Stimulated activated CD4-positive, alpha-beta T cell treated with anti-CD3 and anti-CD28 coated beads, TNF-alpha, amount 100 ng/mL, for 1 hour (primary cell): ENCODE measurements at places on chromosomes 5 and 9.

DNA sequence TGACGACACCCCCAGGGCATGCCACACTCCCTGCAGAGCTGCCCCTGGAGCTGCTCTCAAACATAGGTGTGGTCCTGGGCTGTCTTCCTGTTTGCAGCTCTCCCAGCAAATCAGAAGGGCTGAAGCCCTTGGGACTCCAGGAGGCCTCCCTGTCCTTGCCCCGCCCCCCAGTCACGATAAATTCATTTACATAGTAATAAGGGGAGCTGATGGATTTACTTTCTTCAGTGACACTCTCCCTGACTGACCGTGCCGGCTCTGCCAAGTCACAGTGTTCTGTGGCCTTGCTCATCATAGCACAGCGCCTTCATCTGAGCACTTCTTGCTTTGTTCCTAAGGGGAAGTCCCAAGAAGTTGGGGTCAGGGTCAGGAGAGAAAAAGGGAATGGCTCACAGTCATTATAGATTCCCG, 121.4 kb downstream of the ENC1 start:
- DNase-seq, result no peak

DNA sequence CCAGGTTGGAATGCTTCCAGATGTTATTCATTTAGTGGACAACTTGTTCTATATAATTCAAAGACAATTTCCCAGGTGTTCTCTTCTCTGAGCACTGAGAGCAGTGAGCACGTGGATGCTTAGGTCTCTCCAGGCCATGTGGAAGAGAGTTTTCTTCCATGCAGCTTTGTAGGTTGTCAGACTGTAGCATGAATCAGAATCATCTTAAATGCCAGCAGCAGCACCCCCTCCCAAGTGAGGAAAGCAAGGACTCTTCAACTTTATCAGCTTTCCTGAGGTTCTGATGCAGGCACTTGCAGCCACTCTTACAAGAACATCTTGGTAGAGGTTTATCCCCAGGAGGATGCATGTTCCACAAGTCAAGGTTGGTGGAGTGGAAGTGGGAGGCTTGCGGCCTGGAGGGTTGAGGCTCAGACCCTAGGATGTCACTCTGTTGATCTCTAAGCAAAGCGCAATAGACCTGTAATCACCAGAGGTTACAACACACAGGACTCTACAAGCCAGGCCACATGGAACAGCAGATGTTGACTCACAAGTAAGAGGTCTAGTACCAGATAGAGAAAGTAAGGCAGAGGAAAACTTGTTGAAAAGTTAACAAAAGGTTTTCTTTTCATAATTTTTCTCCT, 47.7 kb downstream of the UGCG start:
- no peak for DNase-seq

DNA sequence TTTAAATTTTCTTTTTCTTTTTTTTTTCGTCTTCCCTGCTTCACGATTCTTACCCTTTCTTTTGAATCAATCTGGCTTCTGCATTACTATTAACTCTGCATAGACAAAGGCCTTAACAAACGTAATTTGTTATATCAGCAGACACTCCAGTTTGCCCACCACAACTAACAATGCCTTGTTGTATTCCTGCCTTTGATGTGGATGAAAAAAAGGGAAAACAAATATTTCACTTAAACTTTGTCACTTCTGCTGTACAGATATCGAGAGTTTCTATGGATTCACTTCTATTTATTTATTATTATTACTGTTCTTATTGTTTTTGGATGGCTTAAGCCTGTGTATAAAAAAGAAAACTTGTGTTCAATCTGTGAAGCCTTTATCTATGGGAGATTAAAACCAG, 352.2 kb downstream of the NTRK2 start:
- DNase-seq, result no peak

- DNase-seq, result no peak
Measured at GRCh38 chr5:153480401-153480800, 10.1 kb upstream of the GRIA1 start.

DNA sequence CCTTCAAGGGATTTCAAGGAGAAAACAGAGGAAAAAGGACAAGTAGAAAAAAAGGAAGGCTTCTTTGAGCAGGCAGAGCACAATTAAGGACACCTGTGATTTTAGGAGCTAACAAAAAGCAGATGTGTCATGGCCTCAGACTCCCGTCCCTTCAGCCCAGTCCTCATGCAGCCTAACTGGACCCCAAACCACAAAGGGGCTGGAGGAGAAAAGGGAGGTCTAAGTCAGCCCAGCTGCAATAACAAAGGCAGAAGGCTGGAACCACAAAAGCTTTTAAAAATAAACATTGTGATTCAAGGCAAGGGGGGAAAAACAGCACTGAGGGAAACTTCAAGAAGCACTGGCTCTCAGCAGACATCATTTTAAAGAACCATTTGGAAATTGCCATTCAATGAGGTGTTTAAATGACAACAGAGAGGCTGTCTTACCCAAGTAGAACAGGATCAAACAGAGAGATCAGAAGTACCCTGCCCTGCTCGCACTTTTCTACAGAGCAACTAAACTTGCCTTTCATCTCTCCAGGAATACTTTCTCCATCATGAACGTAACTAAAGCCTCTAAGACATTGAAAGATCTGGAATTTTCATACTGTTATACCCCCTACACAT, 89.3 kb downstream of the SEMA5A start:
- DNase-seq, result no peak

- DNase-seq, result no peak
Measured at GRCh38 chr9:68895741-68896478, 118.0 kb downstream of the PRKACG start.

DNA sequence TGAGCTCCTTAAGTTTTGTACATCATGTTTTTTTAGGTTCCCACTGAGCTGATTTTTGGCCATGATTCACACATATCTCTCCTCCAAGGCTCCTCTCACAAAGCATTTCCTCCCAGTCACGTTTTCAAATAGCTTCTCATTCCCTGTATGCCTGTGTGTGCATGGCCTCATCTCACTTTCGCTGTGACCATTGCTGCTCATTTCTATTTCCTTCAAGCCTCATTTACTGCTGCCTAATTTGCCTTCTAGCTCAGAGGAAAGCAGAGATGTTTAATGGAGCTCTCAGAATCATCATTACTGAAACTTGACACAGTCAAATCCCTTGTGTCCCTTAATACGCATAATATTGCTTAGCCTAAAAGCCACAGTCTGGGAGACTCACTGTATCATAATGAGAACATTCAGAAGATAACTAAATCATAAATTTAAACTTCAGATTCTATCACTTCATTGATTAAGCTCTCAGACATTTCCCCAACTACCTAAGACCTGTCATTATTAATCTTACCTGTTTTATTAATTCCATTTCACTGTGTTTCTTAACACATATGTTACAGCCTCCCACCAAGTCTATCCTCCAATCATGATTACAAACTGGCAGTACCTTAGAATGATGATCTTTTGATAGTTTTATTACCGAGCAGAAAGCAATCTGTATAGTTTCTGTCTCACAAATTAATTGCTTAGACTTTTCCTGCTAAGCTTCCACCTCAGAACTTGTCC, 278.3 kb upstream of the PTGER4 start:
- no peak for DNase-seq

GRCh38 chr5:141641634-141642267, 5.0 kb downstream of the RELL2 start:
- DNase-seq, result no peak

DNA sequence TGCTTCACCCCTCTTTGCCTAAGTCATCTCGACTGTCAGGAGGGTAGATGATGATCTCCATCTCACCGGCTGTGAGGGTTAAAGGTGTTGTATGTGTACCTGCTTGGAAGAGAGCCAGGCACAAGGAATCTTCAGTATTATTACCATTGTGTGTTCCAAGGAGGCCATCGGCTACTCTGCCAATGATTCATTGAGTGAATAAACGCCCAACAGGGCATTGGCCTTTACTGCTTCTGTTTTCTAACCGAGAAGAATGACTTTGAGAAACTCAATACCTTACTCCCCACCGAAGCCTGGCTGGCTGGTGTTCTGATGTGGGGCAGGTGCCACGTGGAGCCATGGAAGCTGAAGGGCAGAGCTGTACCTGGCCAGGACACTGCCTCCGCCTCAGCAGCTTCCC, 228.8 kb downstream of the SNX18 start:
- no peak for DNase-seq

DNA sequence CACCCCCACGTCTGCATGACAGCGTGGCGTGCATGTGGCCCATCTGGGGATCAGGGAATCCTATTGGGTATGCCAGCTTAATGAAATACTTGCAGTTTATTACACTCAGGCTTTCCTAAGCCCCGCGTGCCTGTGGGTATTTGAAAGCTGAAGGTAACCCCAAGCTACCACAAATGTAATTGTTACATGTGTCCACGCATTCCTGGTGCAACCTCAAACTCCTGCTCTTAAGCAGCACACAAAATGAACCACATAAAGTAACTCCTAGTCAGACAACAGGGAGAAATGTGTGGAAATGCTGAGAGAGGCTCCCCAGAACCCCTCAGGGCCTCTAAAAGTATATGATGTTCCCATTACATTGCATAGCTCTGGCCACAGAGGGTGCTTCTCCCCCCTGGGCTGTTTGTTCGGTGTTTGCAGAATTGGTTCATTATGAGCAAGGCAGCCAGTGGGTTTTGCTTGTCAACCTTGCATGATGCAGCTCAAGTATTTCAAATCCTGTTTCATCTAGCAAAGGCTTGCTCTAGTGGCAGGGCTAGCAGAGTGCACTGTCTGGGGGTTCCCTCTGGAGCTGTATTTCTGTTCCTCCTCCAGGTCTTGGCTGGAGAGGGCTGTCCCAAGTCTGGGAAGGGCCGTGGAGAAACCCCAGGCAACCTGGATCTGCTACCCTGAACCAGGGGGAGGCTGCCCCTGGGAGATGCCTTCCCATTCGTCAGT, 1.8 kb upstream of the DCANP1 start:
- no peak for DNase-seq

DNA sequence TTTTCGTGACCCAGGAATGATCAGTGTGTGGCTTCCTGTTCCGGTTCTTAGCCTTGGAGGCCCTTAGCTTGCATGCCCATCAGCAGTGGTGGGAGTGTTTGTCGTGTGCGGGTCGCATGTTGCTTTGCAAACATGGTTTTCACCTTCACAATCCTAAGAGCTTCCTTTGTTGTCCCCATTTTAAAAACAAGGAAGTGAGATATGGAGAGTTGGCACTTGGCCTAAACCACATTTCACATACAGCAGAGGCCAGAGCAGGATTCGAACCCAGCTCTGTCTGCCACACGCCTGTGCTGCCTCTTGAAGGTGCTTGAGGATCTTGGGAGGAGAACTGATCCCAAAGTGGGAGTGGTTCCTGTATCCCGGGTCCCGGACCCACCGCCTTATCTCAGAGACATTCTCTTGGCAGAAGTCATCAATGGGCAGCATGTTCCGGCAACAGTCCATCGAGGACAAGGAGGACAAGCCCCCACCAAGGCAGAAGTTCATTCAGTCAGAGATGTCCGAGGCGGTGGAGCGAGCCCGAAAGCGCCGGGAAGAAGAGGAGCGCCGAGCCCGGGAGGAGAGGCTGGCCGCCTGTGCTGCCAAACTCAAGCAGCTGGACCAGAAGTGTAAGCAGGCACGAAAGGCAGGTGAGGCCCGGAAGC, 38.2 kb upstream of the POMT1 start:
- DNase-seq, result no peak

GRCh38 chr5:71993600-71993999, 113.7 kb upstream of the MAP1B start:
- DNase-seq, result no peak

- DNase-seq, result no peak
Measured at GRCh38 chr9:90969021-90969675, 167.5 kb downstream of the SYK start.

GRCh38 chr5:56262279-56262678, 29.1 kb upstream of the ANKRD55 start:
- DNase-seq, result no peak

- DNase-seq, result no peak
Measured at GRCh38 chr5:37662789-37663485, 176.9 kb downstream of the GDNF start.

- DNase-seq, result no peak
Measured at GRCh38 chr5:138752341-138752950, 779 bp upstream of the CTNNA1 start.

- DNase-seq, result no peak
Measured at GRCh38 chr5:24059006-24059405, 551.6 kb downstream of the PRDM9 start.

- no peak for DNase-seq
Measured at GRCh38 chr9:137305060-137305797, 3.2 kb upstream of the NRARP start.

DNA sequence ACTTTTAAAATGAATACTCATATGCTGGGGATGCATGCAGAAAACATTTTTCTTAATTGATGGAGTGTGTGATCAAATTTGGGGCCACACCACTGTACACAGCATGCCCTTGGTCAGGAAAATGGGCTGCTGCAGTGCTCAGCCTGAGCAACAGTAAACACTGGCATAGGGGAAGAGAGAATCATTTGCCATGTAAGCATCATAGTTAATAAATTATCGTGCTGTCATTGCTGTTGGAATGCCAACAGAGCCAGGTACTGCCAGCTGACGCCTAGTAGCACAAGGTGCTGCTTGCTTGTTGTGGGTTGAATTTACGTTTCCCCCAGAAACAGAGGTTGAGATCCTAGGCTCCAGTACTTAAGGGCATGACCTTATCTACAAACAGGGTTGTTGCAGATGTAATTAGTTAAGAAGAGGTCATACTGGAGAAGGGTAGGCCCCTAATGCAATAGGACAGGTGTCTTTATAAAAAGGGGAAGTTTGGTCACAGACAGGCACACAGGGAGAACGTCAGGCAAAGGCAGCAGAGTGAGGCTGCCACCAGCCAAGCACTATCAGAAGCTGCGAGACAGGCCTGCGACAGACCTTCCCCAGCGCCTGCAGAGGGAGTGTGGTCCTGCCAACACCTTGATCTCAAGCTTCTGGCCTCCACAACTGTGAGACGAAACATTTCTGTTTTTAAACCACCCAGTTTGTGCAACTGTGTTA, 25.3 kb downstream of the DAP start:
- DNase-seq, result no peak

DNA sequence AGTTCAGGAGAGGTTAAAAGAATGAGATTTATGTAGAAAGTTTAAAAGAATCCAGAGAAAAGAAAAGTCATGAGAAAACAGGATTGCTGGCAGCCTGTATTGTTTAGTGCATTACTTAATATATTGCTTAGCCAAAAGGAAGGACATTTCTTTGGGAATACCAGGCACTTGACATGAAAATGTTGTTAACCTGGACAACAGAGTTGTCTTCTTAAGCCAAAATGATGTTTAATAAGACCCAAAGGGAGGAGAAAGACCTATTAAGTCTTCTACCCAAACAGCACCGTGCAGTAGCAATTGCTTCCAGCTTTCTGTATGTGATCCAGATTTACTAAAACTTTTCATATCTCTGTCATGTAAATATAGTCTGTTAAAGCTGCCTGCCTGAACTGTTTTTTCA, 74.0 kb upstream of the PRLR start:
- no peak for DNase-seq

DNA sequence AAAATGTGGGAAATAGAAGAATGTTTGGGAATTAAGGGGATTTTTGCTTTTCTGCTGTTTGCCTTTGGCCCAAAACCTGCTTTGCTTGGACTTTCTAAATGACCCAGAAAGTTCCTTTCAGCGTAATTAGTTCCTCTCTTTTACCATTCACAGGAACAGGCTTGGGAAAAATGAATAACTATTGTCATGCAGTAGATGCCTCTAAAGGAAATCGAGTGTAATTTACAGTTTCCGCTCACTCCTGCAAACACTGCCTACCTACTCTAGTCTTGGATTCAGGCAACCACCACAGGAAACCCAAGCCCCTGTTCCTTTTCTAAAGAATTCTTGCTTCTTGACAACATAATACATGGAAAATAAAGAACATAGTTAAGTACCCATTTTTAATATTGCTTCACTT, 25.0 kb downstream of the TTC23L start:
- no peak for DNase-seq

GRCh38 chr9:87107072-87107471, 159.8 kb upstream of the GAS1 start:
- DNase-seq, result no peak
